ENCODE measurements at places on chromosomes 5 and 9.

- H3K27me3 ChIP-seq: no peaks in the 10 kb centered on the region
- no peak for DNase-seq
- H3K4me3 ChIP-seq: no peak overlapping the region
These were observed 2.7 kb downstream of the PHYKPL start for GRCh38 chr5:178229861-178230260.

DNA sequence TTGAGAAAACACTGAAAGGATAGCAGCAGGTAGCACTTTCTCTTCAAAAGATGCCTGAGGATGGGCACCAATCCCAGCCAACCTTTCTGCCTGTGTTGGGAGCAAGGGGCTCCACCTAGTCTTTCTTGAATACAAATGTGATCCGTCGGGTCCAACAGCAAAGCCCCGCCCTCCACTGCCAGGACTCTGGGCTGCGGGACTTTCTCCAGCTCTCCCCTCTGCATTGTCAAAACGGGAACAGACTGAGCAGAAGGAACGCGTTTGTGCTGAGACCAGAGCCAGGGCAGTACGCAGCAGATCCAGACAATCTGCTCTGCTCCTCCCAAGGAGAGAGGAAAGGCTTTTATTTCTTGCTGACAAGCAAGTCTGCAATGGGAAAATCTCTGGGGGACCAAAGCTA, 139.7 kb downstream of the SEC61B start:
- no peak for DNase-seq
- 0 out of 2 replicates have a peak, but pooled peaks cover 2% of the 10 kb centered on the region for H3K4me1 ChIP-seq
- H3K27ac ChIP-seq: no peak overlapping the region
- no peak overlapping the region for H3K4me3 ChIP-seq
- no peaks in the 10 kb centered on the region for H3K27me3 ChIP-seq

DNA sequence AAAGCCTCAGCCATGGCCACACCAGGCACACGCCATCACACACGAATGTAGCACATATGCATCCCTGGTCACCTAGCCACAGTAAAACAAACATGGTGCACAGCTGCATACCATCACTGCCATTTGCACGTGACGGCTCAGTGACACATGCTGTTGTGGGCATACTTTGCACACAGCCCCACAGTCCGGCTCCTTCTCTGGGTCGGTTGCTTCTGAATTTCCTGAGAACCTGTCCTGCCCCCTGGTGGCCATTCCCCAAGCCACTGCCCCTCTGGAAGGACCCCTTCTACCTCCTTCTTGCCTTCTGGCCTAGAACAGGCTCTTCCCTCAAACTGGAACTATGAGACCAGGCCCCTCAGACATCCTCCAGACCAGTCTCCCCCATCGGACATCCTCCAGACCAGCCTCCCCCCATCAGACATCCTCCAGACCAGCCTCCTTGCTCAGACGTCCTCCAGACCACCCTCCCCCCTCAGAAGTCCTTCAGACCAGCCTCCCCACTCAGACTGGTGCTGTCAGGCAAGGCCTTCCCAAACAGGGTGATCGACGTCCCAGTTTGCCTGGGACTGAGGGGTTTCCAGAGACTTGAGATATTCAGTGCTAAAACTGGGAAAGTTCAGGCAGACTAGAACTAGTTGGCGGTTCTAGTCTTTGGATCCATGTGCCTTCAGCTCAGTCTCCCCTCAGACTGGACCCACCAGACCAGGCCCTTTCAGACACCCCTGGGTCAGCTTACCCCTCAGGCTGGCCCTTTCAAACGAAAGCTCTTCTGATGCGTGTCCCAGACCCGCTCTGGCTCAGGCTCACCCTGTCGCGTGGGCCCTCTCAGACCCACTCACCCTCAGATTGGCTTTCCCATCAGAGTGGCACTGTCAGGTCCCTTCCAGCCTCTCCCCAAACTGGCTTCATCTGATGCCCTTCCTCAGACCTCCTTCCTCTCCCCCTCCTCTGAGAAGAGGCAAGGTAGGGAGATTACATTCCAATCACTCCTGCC, 24.3 kb upstream of the ENHO start:
- H3K4me1 ChIP-seq: no peaks in the 10 kb centered on the region
- peak; percentile 64 for DNase-seq
- H3K4me3 ChIP-seq: no peak overlapping the region
- no peak overlapping the region for H3K27ac ChIP-seq

DNA sequence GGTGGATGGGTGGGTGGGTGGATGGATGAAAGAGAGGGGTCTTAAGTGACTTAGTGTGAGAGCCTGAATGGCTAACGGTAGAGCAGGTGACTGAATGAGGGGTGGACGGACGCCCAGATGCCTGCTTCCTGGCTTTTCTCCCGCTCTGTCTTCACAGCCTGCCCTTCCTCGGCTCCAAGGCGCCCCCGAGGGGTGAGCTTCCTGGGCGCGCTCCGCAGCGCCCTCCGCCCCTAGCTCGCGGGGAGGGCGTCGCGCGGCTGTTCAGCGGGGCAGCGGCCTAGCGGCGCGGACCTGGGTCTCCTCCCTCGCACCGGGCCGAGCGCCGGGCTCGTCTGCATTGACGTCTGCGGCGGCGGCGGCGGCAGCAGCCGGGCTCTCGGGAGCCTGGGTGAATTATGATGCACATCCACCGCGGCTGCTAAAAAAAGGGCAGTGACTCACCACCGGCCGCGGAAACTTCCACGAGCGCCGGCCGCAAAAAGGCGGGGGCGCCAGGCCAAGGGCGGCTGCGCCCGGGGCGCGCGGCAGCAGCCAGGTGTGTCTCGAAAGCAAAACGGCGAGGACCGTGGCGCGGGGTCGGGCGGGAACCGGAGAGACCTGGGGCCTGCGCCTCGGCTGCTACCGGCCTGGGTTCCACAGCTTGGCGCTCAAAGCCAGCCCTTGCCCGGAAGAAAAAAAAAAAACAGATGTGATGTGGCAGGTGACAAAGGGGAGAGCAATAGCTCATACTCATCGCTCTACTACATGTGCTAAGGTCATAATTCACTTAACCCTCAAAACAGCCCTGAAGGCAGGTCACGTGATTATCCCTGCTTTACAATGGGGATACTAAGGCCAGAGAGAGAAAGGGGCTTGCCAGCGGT, 143.0 kb upstream of the ADRA1B start:
- peak overlapping the region; percentile 25 for H3K4me3 ChIP-seq
- no peak for DNase-seq
- H3K27ac ChIP-seq: no peak overlapping the region
- peaks cover 3% of the 10 kb centered on the region for H3K27me3 ChIP-seq

- no peak overlapping the region for H3K27ac ChIP-seq
- no peaks in the 10 kb centered on the region for H3K4me1 ChIP-seq
- DNase-seq: no peak
- H3K27me3 ChIP-seq: no peaks in the 10 kb centered on the region
- H3K4me3 ChIP-seq: no peak overlapping the region
These were observed 749.8 kb upstream of the CDH9 start for GRCh38 chr5:27788184-27788583.

- H3K27ac ChIP-seq: no peak overlapping the region
- H3K27me3 ChIP-seq: no peaks in the 10 kb centered on the region
- no peak for DNase-seq
- H3K4me1 ChIP-seq: peaks cover 2% of the 10 kb centered on the region
- peaks cover 11% of the 10 kb centered on the region for H3K36me3 ChIP-seq
- no peak overlapping the region for H3K4me3 ChIP-seq
These were observed 63.5 kb downstream of the GPR21 start for GRCh38 chr9:123096987-123097386.

- H3K4me1 ChIP-seq: no peaks in the 10 kb centered on the region
- H3K27ac ChIP-seq: no peak overlapping the region
- no peaks in the 10 kb centered on the region for H3K27me3 ChIP-seq
These were observed 87.1 kb downstream of the PDE6A start for GRCh38 chr5:149857499-149857898.

DNA sequence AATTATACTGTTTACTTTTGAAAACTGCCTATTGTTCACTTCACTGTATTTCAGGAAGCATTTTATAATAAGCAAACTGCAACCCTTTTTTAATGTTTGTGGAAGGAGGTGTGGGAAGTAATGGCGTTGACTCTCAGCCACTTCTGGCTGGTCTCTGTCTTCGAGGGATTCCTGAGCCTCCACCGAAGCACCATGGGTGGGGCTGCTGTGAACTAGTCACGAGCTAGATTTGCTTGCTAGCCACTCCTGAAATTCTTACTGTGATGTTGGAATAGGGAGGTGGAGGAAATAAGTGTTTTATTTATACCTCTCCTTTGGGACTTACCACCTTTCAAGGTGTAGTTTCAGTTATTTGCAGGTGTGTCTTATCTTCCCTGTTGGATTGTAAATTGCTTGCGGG, 26.8 kb downstream of the PIP5K1B start:
- no peaks in the 10 kb centered on the region for H3K36me3 ChIP-seq
- H3K27me3 ChIP-seq: no peaks in the 10 kb centered on the region
- no peak for DNase-seq
- no peak overlapping the region for H3K4me3 ChIP-seq
- no peak overlapping the region for H3K27ac ChIP-seq

GRCh38 chr9:98172604-98173003, 19.8 kb downstream of the CORO2A start:
- no peak overlapping the region for H3K4me3 ChIP-seq
- no peaks in the 10 kb centered on the region for H3K27me3 ChIP-seq
- no peak overlapping the region for H3K27ac ChIP-seq
- peaks cover 11% of the 10 kb centered on the region for H3K4me1 ChIP-seq
- no peak for DNase-seq

Measured in iPS DF 6.9 (cell line).